ENCODE measurements at places on chromosomes 2 and 18.

- DNase-seq: no peak
Measured at GRCh38 chr2:188450732-188451483, 159.2 kb downstream of the GULP1 start.

DNA sequence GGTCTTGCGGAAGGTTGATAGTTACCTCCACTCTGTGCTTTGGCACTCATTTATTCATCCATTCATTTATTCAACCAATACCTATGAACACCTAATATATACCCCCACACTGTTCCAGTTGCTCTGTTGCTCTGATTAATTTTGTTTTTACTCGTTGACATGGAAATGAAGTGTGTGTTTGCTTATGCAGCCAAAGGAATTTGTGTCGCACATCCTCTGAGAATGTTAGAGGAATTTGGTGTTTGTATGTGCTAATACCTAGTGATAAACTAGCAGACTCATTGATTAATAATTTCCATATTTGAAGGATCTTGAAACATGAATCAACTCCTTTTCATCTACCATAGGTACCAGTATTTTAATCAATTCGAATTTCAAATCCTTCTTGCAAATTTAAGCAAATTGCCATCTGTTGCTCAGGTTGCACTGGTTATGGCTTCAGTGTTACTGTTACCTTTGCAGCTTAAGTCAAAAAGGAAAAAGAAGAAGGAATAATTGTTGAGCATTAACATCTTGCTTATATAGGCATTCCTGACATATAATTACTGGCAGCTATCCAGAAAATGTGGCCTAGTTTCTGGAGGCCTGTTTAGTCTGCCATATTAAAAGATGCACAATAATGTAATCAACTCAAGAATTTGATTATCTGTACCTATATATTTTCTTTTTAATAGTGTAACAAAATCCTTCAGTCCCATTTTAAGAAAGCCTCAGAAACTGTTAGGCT lies 25.7 kb upstream of the CRIM1 start:
- DNase-seq: no peak

DNA sequence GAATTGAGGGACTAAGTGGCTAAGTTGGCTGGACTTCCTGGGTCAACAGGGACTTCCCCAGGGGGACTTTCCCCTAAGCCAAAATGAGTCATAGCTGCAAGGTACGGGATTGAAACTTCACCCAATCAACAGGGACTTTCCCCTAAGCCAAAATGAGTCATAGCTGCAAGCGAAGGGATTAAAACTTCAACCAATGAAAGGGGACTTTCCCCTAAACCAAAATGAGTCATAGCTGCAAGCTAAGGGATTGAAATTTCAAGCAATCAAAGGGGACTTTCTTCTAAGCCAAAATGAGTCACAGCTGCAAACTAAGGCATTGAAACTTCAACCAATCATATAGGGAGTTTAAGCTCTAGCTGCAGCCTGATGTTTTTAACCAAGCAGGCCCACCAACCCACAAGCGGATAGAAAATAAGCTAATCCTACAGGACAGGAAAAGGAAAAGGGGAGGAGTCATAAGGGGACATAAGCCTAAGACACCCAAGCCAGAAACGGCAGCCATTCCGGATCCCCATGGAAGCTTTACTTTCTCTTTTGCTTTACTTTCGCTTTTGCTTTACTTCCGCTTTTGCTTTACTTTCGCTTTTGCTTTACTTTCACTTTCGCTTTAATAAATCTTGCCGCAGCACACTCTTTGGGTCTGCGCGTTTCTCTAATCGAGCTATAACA lies 1375.4 kb upstream of the CELF4 start:
- no peak for DNase-seq

DNA sequence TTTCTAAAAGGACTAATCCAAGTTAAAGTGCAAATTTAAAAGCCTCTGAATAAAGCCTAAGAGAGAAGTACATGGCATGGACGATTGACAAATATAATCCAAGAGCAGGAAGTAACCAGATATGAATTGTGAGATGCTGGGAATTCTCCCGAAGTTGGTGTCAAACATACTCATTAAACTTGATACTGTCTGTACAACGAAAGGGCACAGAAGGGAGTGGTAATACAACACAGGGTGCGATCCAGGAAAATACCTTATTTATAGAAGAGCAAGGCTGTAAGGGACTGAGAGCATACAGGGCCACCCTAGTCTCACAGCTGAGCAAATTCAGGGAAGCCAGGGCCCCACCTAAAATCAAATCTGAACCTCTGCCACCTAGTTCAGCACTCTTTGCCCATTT lies 41.6 kb downstream of the SEMA4F start:
- DNase-seq: no peak

DNA sequence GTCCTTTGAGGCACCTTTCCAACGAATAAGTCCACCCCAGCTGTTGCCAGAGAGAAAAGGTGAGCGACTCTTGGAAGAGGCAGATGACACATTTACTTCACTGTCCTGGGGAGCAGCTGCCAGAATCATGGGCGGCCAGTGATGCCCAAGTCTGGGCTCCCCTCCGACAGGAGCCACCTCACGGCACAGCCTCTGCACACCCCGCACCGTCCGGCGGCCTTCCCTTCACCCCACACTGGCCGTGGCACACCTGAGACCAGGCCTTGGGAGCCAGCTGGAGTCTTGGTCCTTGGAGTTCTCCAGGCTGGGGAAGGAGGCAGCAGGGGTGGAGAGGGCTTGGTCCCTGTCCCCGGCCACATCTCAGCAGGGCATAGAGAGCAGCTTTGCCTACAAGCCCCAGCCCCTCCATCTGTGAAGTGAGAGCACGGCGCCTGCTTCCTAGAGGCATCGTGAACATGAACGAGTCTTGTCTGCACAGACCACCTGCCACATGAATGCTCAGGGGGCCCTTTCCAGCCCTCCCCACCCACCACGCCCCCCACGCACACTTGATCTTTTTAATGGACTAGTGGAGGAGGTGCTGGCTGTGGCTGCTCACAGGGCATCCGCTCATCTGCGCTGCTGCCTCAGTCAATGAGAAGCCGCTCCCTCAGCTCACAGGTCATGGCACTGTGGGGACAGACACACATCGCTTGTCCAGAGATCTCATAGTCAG lies 400.2 kb upstream of the MYT1L start:
- no peak for DNase-seq

DNA sequence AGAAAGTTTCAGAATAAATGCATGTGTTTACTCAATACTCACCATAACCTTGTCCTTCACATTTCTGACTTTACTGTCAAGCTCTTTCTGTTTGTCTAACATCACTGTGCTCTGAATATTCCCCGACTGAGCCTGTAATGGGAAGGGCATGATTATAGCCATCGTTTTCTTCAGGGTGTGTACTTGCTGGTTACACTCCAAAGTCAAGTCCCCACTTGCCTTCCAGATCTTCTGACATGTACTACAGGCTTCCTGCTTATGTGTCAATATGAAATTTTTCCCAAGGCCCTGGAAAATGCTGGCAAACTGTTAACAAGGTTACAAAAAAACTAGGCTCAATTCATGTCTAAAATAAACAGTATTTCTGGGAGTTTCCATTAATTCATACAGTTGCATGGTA lies 12.9 kb downstream of the STAT1 start:
- no peak for DNase-seq

- no peak for DNase-seq
Measured at GRCh38 chr2:29776406-29776805, 145.0 kb downstream of the ALK start.

- DNase-seq: no peak
Measured at GRCh38 chr2:195652911-195653310, 4.1 kb upstream of the SLC39A10 start.

- no peak for DNase-seq
Measured at GRCh38 chr2:48529676-48530032, 300 bp upstream of the STON1 start.

DNA sequence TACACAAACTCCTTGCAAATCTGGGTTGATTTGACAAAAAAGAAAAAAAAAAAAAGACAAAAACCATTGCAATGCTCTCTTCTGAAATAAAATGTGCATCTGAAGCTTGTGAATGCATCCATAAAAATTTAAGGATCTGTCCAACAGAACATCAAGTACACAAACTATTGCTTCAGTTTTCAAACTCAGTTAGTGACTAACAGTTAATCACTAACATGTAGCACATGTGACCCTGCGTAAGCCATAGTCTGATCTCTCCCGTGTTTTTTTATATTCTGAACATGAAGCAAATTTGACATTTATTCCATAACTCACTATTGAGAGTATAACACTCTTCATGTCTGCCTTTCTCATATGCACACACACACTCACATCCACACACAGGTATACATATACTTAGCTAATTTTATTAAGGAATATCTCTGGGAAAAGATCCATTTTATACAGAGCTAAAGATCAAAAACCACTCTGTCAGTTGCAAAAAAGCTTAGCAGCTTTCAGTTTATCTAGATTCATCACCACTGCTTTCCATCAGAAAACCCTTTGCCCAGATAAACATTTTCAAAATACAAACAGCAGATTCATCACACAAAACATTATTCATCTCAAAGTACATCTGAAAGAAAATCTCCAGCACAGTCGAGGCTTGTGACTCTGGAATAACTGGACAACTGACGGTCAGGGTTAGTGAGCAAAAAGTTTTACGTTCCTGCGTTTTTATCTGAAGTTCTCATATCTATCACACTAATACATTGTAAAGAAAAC lies 1000.4 kb upstream of the ACVR2A start:
- DNase-seq: no peak

GRCh38 chr18:3688690-3689089 lies 238.7 kb downstream of the TGIF1 start:
- DNase-seq: no peak

- no peak for DNase-seq
Measured at GRCh38 chr2:200767111-200767885, 44.4 kb upstream of the BZW1 start.

DNA sequence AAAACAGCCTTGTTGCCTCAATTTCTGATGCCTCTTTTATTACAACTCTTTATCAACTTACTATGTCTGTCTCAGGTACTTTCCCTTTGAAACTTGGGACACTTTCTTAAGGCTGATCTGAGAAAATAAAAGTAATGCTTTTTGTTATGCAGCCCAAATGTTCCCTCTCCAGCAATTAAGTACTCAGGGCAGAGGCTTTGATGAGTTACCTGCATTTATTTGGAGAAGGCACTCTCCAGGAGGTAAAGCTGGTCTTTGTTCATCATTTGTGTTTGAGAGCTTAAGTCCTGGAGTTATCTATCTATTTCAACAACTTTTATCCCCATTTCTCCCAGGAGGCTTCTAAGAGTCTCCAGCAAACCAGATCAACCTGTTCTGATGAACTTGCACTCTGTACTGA lies 259.2 kb downstream of the ASXL3 start:
- peak; percentile 23 for DNase-seq

DNA sequence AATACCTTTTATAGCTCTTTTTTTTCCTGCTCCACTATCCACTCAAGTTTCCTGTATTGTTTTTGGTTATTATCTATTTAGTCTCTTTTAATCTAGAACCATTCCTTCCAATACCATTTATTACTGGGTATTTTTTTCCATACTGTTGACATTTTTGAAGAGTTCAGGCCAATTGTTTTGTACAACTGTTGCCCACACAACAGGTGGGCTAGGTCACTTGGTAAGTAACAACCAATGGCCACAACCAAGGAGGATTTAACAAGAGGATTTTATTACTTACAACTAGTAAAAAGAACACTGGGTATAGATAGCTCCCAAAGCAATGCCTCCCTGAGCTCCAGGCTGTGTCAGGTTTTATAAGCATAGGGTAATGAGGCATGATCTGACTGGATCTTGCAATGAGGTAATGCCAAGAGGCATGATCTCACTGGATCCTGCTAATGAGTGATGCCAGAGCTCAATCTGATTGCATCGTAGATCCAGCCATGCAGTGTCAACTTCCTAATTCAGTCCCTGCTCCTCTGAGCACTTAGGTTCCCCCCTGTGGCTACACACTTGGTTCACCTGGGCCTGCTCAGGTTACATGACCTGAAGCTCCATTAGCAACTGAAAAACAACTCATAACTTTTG lies 7.1 kb upstream of the CEP68 start:
- peak; percentile 74 for DNase-seq

DNA sequence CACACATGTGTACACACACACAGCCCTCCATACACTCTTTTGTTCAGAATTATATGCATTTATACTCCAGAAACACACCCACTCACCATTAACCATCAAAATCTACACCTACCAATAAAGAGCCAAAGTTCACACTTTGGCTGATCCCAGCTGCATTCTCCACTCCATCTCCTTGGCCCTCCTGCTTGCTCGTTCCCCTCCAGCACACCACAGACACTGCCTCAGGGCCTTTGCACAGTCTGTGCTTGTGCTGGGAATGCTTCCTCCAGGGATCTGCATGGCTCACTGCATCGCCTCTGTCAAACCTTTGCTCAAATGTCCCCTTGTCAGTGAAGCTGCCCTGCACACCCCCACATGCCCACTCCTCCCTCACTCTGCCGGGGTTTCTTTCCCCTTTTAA lies 46.0 kb downstream of the POMC start:
- no peak for DNase-seq

DNA sequence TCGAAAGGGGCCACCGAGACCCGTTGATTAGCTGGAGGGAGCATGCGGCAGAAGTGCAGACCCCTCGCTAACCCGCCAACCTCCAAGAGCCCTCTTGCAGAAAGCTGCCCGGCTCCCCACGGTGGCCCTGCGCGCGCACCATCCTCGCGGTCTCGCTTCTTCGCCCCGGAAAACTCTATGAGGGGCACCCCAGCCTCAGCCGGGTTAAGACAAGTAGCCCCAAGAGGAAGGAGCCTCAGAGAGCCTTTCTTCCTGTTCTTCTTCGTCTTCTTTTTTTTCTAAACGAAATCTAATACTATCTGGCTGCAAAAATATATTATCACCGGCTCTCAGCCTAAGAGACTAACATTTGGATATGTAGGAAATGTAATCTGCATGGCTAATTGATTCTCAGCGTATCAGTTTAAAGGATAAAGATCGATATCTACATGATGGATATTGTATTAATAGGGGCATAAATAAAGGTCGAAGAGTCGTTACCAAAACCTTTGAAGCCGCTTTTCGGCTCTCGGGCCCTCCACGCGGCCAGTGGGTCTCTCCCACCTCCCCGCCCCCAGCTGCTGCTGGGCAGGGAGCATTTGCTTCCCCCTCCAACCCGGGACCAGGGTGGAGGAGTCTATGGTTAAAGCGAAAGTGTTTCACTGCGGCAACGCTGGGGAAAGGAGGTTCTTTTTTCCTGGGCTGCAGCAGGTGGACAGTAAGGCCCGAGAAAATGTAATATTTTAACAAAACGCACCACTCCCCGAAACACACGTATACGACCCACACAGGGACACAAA lies 6.1 kb upstream of the PAX3 start:
- DNase-seq: no peak

GRCh38 chr2:231287696-231288095 lies 89.3 kb downstream of the ARMC9 start:
- DNase-seq: no peak
